Coronary artery (tissue), 2 donors: ENCODE measurements at places on chromosomes 5 and 9.

- no peak for DNase-seq
These were observed 35.4 kb downstream of the ACTL7A start for GRCh38 chr9:108897324-108898096.

DNA sequence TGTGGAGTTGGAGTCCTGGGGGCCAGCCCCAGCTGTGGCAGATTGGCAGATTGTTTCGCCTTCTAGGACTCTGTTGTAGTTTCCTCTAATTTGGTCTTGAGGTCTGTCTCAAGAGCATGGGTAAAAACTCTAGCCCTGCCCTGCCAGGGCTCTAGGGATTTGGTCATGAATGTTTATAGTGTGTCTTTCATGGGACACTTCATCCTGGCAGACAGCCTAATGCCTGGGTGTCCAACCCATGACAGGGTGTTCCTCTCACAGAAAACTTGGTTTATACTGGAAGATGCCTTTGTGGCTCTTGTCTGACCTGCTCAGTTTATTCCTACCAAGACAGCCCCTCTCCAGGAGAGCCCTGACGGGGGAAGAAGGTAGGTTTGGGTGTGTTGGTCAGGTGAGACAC, 45.5 kb downstream of the GALNT12 start:
- DNase-seq, result no peak

- no peak for DNase-seq
These were observed 265.1 kb upstream of the PANK3 start for GRCh38 chr5:168844016-168844921.

GRCh38 chr9:136622538-136622948, 40.2 kb upstream of the EGFL7 start:
- no peak for DNase-seq

GRCh38 chr5:17228821-17229291, 11.4 kb downstream of the BASP1 start:
- DNase-seq, result no peak

DNA sequence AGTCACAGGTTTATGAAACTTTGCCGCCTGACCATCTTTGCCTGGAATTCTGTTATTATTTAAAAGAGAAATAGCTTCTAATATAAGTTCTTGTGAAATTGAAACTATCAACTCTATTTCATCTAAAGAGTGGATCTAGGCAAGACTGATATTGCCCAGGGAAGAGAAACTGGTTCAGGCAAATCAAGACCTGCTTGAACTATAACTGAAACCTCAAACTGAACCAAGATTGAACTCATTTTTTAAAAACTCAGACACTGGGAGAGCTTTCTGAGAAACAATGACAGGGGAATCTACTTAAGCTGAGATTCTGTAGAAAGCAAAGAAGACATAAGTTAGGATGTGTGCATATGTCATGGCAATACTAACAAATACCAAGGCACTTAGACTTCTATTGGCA, 815.8 kb downstream of the BRINP1 start:
- no peak for DNase-seq

DNA sequence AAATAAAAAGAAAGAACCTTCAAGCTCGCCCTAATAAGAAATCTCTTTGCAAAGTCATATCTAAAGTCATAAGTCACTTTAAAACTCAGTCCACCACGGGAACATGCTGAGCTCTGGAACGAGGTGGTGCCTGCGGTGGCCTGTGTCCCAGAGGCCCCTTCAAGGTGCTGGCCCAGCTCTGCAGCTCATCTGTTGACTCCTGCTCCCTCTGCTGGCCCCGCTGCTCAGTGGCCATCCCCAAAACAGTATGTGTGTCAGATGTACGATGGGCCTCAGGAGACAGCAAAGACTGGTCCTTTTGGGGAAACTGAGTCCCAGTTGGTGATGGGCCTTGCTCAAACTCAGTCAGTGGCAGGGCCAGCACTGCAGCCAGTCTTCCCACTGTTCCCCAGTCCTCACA, 22.8 kb upstream of the FOXB2 start:
- no peak for DNase-seq

DNA sequence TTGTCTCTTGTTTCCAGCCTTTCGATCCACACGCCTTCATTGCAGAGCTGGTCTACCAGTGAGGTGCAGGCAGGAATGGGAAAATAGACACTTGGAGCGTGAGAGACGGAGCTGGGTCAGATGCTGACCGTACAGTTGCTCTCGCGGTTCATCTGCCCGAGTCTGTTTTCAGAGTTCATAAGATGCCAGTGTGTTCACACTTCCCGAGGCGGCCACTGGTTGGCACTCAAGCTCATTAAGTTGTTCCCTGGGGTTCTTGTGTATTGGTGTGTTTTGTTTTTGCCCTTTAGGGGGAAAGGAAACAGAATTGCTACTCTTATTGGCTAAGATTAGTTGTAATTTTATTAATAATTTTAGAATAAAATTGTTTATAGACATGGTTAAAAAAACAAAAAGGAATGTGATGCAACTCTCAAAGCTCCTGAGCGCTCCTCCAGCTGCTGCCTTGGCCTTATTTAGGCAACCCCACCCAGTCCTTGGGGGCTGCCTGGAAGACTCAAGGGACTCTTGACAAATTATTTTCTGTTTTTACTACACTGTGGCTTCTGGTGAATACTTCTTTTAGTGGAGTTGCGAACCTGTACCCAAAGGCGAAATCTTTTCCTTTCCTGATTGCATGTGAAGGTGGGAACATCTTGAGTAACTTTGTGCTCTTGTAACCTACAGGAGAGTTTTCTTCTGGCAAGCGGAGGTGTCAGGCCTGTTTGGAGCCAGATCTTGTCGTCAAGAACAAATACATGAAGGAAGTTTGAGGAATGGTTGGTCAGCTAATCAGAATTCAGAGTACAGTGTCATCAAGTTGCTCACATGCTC, 146.1 kb downstream of the MAST4 start:
- no peak for DNase-seq

DNA sequence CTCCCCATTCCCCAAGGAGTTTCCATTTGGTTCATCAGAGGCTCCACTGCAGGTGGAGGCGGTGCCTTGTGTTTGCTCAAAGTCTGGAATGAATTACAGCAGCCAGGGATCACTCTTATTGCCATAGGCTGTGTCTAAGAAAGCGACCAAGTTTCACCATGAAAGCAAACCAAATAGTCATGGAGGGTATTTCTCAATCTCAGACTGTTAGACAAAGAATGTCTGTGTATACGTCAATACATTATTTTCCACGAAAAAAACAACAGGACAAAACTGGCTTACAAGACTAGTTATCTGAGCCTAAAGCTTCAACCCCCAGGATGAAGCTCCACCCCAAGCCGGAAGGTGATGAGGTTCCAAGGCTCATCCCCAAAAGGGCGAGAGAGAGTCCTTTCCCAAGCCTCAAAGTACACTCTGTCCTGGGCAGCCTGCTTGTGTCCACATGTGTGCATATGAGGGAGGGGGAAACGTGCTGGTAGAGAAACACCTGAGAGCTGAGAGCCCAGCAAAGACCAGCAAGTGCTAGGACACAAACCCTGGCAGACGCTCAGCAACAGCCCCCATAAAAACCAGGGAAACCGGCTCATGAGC, 4.3 kb downstream of the B4GALT1 start:
- peak; percentile 87 for DNase-seq

GRCh38 chr5:72167804-72168203, 60.5 kb downstream of the MAP1B start:
- DNase-seq, result no peak

DNA sequence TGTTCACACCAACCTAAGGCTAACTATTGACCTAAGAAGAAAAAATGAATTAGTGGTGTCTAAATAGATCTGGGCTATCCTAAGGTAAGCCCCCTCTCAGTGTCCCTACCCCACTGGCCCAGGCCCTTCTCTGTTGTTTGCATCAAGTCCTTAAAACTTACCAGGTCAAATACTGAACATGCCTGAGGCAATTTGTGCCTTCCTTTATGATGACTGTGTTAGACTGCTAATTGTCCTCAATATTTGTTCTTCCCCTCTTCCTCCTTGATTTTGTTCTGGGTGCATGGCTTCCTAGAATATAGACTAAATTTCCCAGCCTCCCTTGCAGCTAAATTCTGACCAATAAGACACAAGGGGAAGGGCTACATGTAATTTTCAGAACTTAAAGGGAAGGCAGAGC, 199.9 kb downstream of the ADAMTS12 start:
- no peak for DNase-seq

DNA sequence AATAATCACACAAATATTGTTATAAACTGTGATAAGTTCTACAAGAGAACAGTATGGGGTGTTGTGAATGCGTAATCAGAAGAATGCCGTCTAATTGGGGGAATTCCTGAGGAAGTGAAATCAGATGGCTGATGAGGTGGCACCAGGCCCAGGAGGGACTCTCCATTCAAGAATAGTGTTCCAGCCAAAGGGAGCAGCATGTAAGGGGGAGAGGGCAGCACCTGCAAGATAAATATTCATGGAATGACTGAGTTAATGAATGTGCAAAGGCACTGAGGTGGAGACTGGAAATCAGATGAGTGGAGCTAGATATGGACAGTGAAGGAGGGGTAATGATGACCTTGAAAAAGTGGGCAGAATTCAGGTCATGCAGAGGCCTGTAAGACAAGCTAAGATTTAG, 250.6 kb downstream of the ARRDC3 start:
- no peak for DNase-seq

GRCh38 chr5:31551878-31552277, 19.8 kb downstream of the C5orf22 start:
- DNase-seq, result no peak

DNA sequence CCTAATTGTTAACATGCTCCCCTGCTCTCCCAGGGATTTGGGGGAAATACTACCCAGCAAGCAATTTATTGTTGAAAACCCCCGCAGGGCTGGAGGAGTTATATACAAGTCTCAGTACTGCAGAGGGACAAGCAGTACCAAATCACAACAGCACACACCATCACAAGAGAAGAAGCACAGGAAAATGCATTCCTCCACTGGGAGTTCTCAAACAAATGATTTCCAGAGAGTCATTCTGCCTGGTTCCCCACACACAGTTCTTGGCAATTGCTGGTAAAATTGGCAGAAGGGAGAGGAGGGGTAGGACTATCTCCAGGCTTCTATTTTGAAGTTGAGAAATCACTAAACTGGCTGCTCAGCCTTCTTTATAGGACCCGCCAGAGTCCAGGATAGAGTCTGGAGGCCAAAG, 16.8 kb downstream of the SIL1 start:
- DNase-seq, result no peak

- DNase-seq, result no peak
These were observed 58.6 kb downstream of the VCAN start for GRCh38 chr5:83530193-83530592.

- no peak for DNase-seq
These were observed 17.6 kb upstream of the MUSK start for GRCh38 chr9:110650991-110651411.

DNA sequence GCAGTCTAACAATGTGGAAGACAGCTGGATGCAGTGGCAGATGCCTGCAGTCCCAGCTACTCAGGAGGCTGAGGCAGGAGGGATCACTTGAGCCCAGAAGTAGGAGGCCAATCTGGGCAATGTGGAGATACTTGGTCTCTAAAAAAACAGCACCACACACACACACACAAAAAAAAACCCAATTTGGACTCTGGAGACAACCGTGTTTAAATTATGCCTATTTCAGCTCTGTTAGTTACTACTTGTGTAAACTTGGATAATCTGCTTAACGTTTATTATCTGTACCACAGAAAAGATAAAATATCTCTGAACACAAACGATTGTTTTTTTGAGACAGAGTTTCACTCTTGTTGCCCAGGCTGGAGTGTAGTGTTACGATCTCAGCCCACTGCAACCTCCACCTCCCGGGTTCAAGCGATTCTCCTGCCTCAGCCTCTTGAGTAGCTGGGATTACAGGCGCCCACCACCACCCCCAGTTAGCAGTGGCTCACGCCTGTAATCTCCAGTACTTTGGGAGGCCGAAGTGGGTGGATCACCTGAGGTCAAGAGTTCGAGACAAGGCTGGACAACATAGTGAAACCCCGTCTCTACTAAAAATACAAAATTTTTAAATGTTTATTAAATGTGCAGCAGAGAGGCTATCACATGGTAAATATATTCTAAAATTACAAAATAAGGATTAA, 17.7 kb downstream of the RAPGEF6 start:
- DNase-seq, result no peak

GRCh38 chr5:80453366-80453765, 34.5 kb upstream of the FAM151B start:
- DNase-seq, result no peak

GRCh38 chr5:165101709-165102108, 1596.3 kb downstream of the MAT2B start:
- no peak for DNase-seq

DNA sequence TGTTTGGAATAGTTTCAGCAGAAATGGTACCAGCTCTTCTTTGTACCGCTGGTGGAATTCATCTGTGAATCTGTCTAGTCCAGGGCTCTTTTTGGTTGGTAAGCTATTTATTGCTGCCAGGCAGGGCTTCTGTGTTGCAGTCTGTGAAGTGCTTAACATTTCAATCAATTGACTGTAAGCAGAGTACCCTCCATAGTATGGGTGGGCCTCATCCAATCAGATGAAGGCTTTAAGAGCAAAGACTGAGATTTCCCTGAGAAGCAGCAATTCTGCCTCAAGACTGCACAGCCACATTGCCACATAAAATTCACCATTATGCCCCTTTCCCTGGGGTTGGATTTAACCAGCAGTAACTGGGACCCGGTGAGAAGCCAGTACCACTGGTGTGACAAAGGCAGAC, 98.9 kb upstream of the ICE1 start:
- DNase-seq, result no peak

DNA sequence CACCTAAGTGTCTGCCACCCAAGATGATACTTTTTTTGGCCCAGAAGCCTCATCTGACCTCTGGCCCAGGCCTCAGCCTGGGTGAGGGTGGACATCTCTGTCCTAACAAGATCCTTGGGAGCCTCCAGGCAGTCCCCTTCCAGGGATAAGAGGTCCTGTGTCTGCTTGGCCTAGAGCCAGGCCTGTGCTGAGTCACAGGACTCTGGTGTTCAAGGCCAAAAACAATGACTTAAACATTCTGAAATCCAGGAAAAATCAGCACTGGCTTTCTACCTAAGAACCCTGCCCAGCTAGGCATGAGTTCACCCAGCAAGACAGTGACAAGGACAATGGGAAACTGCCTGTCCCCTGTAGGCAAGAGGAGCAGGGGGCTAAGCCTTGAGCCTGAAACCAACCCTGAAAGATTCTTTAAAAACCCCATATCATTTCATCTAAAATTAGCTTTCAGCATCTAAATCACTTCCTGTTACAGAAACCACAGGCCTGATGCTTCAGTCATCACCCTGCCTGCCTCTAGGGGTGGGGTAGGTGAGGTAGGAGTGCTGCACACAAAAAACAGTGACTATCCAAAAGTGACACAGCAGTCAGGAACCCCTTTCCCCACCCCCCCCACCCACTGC, 29.9 kb downstream of the CSF2 start:
- DNase-seq, result peak; percentile 86

DNA sequence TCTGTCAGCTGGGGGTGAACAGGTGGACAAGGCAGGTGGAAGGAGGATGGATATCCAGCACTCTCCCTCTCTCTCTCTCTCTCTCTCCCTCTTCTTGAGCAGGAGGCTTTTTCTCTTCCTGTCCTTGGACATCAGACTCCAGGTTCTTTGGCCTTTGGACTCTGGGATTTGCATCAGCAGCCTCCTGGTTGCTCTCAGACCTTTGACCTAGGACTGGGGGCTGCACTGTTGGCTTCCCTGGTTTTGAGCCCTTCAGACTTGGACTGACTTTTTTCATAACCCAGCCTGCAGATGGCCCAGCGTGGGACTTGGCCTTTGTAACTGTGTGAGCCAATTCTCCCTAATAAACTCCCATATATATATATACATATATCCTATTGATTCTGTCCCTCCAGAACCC, 35.0 kb upstream of the SEMA4D start:
- no peak for DNase-seq
